ENCODE measurements at places on chromosomes 4 and X.

DNA sequence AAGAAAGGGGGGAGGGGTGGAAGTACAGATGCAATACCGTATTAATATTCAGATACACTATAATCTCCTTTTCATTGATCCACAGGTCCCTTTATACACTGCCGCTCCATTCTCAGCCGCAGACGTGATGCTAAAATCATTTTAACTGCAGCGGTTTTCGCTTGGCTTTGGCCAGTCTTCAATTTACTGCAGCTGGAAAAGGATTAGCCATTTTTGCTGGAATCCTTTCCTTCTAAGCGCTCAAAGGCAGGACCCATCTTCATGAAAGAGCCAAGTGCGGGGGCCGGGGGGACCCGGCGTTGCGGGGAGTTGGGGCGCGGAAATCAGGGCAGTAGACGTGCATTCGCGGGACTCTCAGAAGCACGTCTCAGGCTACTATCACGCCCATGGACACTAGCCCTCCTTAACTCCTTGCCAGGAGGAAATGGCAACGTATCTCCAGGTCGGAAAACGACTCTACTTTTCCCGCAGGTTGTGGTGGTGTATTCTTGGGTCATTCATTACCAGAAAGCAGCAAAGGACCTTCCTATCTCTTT lies 1.7 kb upstream of the PCDH10 start:
- no peak for DNase-seq

DNA sequence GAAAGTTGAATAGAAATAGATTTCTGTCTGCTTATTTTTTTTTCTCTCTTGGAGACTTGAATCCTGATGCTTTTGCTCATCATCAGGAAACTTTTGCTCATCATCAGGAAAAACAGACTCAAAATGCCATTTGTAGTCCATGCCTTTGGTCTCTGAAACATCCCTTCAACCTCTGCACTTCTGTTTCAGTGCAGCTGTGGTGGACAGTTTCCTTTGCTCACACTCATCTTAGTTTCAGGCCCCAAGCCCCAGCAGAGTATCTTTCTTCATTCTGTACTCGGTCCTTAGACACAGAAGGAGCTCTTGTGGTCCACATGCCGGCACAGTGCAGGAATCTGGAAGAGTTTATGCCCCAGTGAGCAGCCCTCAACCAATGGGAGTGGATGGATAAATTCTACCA lies 337.9 kb downstream of the PPP3CA start:
- DNase-seq: no peak

DNA sequence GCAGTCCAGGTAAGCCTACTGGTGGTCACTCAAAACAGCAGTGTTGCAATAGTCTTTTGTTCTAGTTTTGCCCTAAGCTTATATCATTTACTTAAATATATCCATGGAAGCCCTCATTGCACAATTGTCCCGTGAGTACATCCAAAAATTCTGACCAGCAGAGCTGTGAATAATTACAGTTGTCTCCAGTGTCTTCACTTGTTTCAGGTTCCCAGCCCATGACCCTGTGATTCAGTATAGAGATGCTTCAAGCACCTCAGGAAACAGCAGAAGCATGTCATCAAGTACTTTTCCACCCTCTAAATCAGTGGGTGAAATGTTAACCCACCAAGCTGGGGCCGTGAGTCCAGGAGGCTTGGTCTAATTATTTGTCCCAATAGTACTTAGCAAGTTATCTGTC lies 214.9 kb upstream of the RPS6KA3 start:
- DNase-seq: no peak

DNA sequence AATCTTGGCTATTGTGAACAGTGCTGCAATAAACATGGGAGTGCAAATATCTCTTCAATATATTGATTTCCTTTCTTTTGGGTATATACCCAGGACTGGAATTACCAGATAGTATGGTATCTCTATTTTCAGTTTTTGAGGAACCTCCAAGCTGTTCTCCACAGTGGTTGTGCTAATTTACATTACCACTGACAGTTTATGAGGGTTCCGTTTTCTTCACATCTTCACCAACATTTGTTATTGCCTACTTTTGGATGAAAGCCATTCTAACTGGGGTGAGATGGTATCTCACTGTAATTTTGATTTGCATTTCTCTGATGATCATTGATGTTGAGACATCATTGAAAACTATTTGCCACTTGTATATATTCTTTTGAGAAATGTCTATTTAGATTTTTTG lies 79.6 kb upstream of the ZNF827 start:
- no peak for DNase-seq

- no peak for DNase-seq
Observed at GRCh38 chrX:39905538-39905891, 192.2 kb downstream of the BCOR start.

DNA sequence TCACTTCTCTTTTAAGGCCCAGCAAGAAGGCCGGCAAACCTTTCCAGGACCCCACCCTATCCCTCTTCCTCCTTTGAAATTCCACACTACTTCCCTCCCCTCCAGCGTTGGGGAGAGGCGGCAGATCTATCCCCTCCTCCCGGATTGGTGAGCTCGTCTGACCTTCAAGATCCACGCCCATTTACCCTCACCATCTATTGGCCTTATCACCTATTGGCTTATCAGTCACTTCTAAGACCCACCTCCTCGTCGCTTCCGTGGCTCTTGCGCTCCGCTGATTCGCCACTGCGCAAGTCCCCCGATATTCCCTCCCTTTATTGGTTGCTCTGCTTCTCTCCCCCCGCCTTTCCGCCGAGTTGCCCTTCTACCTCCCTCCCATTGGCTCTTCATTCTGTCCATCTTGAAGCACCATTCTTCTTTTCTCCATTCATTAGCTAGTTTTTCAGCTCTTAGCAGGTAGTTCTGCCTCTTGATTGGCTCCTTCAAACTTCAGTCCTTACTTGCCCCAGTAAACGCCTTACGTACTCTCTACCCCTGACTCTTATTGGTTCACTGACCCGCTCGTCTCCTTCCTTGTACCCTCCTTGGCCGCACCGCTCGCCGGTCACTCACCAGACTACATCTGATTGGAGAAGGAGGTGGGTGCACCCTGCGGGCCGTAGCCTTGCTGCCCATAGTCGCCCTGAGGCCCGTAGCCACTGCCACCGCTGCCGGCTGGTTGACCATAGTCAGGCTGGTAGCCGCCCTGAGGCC lies 4.8 kb upstream of the PRICKLE3 start:
- DNase-seq: peak; percentile 70

GRCh38 chrX:149491812-149492211 lies 13.3 kb downstream of the IDS start:
- DNase-seq: no peak

Data from activated T-cell treated with anti-CD3 and anti-CD28 coated beads for 48 hours (primary cell).